ENCODE measurements at places on chromosomes 7 and 10.

DNA sequence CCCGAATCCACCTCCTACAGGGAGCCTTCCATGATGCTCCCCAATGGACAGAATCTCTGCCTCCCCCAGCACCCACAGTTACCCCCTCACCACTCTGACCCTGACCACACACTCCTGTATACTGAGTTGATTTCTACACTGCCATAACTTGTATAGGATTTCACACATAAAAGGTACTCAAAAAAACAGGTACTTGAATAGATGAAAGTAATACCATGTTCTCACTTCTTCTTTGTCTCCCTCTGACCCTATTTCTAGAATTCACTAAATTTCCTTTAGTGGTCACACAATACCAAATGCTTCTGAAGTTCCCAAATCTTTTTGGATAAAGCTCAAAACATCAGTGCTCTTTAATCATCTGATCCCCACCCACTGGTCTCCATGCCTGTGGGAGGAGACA lies 45.4 kb downstream of the HSPA12A start:
- no peak for DNase-seq

DNA sequence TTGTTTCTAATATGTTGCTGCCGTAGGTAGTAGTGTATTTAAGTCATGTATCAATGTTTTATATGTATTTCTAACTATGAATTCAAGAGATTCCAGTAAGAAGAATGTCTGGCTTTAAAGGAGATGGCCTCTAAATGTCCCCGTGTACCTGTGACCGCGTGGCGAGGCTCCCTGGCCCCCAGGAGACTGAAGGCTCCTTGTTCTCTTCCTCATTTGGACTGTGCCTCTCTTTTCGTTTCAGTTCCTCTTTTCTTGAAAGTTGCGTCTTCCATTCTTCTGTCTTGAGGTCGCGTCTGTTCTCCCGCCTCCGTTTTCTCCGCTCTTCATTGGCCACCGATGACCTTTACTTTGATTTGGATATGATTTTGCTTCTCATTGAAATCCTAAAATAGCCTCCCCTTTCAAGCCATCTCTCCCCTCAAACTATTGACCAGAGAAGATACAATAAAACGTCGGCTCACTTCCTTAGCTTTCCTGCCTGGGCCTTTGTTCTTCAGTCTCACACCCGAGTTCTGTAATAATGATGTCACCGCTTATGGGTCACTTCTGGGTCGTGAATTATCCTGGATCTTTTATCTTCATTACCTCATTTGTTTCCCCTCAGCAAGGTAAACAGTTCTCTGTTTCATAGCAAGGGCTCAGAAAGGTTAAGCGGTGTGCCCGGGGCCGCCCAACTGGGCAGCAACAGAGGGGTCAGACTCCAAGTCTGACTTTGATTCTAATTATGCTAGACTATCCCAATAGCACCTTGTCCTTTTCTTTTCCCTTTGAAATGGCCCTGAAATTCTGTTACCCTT lies 28.7 kb downstream of the WIPI2 start:
- no peak for DNase-seq

- DNase-seq: no peak
Measured at GRCh38 chr7:104986628-104987259, 27.3 kb upstream of the KMT2E start.

GRCh38 chr10:1674501-1674900 lies 62.8 kb downstream of the ADARB2 start:
- DNase-seq: no peak

GRCh38 chr10:120508393-120508792 lies 51.4 kb downstream of the PLPP4 start:
- DNase-seq: no peak

- DNase-seq: no peak
Measured at GRCh38 chr7:99404235-99404976, 4.0 kb downstream of the PDAP1 start.

DNA sequence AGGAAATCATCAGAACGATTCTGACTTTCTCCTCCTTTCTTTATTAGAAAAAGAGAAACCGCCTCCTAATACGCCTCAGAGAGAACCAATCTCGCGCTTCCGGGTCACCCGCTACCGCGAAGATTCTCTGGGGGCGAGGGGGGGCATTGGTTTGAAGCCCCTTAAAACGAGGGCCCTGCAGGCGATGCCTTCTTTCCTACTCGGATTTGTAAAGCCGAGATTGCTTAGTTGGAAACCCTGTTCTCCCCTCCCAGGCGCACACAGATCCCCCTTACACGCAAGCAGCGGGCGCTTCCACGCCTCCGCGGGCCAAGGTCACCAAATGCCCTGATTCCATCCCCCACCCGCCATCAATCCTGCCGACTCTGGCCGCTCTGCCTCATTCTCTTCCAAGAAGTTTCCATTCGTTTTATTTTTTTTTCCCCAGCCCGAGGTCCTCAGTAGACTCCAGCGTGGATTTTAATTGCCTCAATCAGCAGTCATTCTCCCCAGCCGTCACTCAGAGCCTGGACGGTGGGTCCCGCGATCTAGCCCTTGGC lies 1.1 kb upstream of the GAD2 start:
- DNase-seq: no peak

GRCh38 chr7:41416208-41416595 lies 286.7 kb downstream of the INHBA start:
- no peak for DNase-seq

DNA sequence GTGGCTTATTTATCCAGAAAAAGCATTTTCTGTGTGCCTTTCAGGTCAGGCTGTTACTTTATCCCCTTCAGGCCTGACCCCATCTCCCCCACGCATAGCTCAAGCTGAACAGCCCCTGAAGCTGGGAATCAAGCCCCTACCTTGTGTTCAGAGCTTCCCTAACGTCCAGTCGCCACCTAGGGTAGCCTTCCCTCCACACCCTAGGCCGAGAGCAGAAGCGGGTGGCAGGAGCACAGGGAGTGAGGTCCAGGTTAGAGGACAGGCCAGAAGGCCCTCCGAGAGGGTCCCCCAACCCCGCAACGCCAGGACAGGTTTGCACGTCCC lies 479 bp upstream of the SEMA4G start:
- DNase-seq: no peak

DNA sequence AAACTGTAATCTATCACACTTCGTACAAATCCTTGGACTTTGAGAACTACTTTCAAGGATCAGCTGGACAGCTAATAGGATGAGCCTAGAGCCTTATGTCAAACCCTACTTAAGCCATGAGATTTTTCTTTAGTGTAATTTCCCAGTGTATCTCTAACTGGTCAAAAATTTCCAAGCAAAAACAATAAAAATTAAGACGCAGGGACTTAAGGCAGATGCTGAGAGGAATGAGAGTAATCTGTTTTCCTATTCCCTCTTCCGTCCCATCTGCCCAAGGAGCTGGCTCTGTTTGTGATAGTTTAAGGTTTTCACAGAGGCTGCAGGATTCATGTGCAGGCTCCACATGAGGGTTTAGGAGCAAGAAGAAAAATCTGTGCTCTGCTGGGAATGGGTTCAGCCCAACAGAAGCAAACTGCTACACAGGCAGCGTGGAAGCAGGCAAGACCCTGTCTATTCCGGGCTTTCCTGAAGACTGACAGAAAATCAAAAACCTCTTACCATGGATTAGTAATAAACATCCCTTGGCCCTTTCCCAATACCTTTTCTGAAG lies 62.2 kb downstream of the ARMH3 start:
- DNase-seq: no peak

DNA sequence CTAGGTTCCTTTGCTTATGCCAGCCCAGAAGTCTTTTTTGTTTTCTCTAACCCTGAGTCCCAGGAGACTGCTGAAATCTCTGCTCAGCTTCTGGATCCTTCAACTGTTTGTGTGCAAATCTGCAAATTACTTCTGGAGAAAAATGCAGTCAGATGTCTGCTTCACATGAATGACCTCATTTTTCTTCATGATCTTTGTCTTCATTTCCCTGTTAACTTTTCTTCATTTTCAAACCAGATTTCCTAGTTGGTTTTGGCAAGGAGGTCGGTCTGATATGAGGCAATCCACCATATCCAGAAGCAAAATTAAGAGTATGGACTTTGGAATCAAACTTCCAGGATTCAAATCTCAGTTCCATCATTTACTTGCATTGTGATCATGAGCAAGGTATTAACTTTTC lies 66.8 kb downstream of the ZNF503 start:
- DNase-seq: no peak

GRCh38 chr7:70037171-70037933 lies 439.1 kb downstream of the AUTS2 start:
- DNase-seq: no peak

- DNase-seq: no peak
Measured at GRCh38 chr10:70320751-70321150, 36.9 kb upstream of the NPFFR1 start.

DNA sequence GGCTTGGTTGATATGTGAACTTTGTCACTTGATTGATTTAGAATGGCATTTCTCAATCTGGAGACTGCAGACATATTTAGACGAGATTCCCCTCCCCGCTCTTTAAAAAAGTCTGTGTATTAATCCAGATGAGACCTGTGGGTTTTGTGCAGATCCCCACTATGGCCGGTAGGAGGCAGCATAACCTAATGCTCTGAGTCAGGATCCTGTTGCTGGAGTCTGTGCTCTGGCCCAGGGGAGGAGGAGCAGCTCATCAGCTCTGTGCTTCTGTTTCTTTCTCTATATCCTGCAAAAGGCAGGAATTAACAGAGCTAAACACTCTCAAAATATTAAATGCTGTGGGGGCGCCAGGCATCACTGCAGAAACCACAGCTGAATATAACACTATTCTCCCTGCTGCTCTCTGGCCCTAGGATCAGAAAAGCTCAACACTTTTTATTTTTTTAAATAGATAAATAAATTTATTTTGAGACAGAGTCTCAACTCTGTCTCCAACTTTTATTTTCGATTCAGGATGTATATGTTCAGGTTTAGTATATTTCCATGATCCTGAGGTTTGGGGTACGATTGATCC lies 23.9 kb upstream of the SEPHS1 start:
- DNase-seq: peak; percentile 51

- no peak for DNase-seq
Measured at GRCh38 chr7:6228361-6229229, 43.8 kb downstream of the CYTH3 start.

GRCh38 chr7:139562961-139563565 lies 39.6 kb downstream of the CLEC2L start:
- DNase-seq: no peak

DNA sequence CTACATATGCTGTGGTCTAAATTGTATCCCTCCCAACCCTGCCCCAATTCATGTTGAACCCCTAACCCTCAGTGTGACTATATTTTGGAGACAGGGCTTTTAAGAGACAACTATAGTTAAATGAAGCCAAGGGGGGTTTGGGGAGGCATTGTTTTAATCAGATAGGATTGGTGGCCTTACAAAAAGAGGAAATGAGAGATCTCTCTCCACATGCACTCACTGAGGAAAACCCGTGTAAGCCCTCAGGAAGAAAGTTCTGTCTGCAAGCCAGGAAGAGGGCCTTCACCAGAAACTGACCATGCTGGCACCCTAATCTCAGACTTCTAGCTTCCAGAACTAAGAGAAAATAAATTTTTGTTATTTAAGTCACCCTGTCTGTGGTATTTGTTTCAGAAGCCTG lies 276.7 kb downstream of the KIF20B start:
- DNase-seq: no peak

DNA sequence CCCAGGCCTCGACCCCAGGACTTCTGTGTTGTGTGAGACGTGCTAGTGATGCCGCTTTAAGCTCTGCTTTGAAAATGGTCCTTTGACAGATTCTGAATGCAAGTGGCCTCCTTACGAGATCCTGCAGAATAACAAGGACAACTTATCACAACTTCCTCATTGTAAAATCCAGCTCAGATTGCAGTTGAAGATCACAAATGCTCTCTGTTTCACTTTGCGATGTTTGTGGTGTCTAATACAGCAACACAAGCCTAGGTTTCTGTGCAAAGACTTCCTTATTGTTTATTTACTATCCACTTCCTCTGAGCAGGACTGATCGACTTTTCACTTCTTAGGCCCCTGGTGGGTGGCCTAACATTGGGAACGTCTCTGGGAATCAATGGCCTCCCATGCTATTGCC lies 31.7 kb upstream of the INSIG1 start:
- no peak for DNase-seq

DNA sequence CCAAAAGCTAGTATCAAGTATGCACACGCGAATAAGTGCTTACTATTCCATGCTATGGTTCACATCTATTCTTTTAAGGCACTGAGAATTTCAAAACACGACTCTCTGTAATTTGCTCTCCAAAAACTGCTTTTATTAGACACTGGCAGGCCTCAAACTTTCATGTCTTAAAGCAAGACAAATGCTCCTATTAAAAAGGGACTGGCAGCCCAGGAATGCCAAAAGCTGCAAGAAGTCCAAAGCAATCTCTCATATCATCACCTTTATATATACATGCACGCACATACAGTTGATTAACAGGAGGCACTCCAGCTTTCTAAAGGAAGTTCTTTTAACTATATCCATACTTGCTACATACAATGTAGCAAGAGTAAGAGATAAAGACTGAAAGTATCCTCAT lies 34.8 kb downstream of the UBE2H start:
- DNase-seq: no peak

DNA sequence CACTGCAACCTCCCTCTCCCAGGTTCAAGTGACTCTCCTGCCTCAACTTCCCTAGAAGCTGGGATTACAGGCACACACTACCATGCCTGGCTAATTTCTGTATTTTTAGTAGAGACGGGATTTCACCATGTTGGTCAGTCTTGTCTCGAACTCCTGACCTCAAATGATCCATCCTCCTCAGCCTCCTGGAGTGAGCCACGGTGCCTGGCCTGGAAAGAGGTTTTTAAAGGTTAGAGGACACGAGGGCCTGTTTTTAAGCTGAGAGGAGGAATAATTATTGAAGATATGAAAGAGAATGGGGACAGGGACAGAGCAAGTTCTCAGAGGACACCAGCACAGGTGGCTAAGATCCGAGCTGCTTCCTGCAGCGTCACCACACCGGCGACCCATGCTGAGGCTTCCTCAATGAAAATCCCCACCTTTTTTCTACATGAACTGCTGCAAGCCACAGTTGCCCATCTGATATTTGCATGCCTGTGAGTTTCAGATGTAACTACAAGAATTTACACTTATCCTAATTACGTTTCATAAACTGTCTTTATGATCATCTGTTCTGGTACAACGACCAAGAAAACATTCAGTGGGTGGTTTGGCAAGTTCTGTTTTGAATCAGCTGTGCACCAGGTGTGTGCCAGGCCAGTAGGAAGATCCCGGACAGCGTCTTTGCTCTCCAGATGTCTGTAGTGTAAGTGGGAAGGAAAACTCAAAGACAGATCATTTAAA lies 76.0 kb downstream of the HIP1 start:
- DNase-seq: no peak

DNA sequence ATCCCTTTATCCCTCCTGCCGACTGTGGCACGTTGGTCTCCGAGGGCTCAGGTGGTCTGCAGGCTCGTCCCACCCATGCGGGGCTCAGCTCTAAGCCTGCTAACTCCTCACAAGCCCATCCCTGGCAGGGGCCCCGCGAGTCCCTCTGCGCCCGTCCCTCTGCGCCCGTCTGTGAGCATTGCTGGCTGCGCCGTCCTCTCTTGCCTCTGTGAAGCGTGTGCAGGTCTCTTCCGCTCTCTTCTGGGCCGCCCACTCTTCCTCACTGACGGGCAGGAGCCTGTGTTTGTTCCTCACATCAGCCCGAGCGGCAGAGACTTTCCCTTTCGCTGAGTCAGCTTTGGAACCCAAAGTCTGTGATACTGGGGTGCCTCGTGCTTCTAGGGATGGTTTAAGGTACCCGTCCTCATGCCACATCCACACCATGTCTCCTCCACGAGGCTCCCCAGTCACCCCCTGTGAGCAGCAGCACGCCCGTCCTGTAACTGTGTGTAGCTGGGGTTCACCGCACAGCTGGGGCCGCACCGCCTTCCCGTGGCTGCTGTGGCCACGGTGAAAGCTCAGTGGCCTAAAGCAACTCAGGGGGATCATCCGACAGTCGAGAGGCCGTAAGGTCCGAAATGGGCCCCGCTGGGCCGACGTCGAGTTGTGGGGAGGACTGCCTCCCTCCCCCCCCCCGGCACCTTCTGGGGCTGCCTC lies 35.5 kb downstream of the ADGRA1 start:
- DNase-seq: no peak

- no peak for DNase-seq
Measured at GRCh38 chr7:37388811-37389210, 59.9 kb downstream of the ELMO1 start.

All from D721Med (cell line).